ENCODE measurements at places on chromosomes 16 and 17.

DNA sequence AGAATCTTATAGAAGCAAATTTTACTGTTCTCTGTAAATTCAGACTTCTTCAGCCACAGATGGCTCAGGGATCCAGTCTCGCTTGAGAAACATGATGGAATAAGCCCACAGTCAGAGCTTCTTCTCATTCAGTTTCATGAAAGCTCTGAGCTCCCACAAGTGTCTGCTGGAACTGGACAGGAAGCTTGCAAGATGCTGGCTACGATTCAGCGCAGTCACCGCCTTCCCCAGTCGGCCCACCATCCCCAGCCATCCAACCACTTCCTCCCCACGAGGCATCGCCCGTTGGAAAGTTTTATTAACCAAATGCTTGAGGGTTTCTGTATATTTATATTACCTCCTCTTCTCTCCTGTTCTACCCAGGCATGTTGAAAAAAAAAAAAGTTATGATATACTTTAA, 171.7 kb downstream of the ZFHX3 start:
- H3K4me1 ChIP-seq, result peaks cover 5% of the 10 kb centered on the region
- DNase-seq, result no peak
- no peak overlapping the region for H3K4me3 ChIP-seq
- H3K27me3 ChIP-seq, result no peaks in the 10 kb centered on the region
- peaks cover 18% of the 10 kb centered on the region for H3K36me3 ChIP-seq

DNA sequence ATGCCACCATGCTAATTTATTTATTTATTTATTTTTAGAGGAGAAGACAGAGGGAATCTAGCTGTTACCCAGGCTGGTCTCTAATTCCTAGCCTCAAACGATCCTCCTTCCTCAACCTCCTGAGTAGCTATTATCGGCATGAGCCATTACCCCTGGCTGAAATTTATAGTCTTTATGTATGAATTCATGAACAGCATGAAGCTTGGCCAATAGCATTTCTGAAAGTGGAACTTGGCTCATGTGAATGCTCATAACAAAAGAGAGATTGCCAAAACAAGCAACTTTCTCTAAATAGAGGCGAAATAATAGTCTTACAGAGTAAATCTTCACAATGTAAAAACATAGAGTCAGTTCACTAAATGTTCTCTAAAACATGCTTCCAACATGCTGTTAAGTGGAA, 30.1 kb upstream of the SMURF2 start:
- H3K4me3 ChIP-seq, result no peak overlapping the region
- no peaks in the 10 kb centered on the region for H3K27me3 ChIP-seq
- H3K27ac ChIP-seq, result no peak overlapping the region
- H3K4me1 ChIP-seq, result no peaks in the 10 kb centered on the region
- H3K36me3 ChIP-seq, result no peaks in the 10 kb centered on the region
- no peak for DNase-seq

- DNase-seq, result peak; percentile 63
- H3K27me3 ChIP-seq, result no peaks in the 10 kb centered on the region
- no peak overlapping the region for H3K4me3 ChIP-seq
- H3K4me1 ChIP-seq, result peaks cover 8% of the 10 kb centered on the region
- H3K36me3 ChIP-seq, result no peaks in the 10 kb centered on the region
Observed at GRCh38 chr16:29230671-29231096, 175.8 kb downstream of the NPIPB11 start.

DNA sequence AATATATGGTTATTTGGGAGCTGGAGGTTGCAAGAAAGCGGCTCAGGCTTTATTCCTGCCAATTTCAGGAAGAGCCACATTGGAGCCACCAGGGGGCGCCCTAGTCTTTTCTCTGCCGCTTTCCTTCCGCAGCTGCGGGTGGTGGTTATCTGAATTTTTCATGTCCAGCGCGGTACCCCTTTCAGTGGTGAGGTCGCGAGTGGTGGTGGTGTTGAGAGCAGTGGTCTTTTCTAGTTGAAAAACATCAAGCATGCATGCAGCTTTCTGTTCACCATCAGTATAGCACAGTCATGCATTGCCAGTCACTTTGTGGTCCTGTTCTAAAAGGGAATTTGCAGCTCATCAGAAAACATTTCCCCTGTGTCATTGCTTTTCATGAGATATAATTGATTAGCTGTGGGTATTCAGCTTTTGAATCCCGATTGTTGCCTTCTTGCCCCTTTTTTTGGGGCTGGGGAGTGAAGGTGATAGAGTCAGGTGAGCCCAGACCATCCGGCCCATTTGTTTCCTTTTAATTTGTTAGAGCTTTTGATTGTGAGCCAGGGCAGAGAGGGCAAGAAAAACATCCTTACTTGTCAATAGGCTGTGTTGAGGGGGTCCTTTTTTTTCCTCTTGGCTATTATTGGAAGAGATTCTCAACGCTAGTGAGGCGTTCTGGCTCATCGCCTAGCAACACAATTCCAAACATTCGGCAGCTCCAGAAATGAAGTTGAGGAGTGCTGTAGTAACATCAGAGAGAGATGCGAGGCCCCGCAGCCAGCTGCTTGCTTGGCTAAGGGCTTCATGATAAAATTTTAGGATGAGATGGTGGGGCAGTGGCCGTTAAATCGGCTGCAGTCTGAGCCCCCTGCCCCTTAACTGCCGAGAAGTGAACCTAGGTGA, 119.0 kb downstream of the SNX29 start:
- peaks cover 8% of the 10 kb centered on the region for H3K27me3 ChIP-seq
- no peak overlapping the region for H3K4me3 ChIP-seq
- peaks cover 62% of the 10 kb centered on the region for H3K4me1 ChIP-seq
- H3K27ac ChIP-seq, result no peak overlapping the region
- no peaks in the 10 kb centered on the region for H3K36me3 ChIP-seq

- no peaks in the 10 kb centered on the region for H3K36me3 ChIP-seq
- H3K4me1 ChIP-seq, result no peaks in the 10 kb centered on the region
- H3K27me3 ChIP-seq, result no peaks in the 10 kb centered on the region
- DNase-seq, result no peak
- no peak overlapping the region for H3K4me3 ChIP-seq
Observed at GRCh38 chr16:10688726-10689125, 6.0 kb downstream of the TEKT5 start.

- DNase-seq, result no peak
- no peak overlapping the region for H3K27ac ChIP-seq
- peaks cover 55% of the 10 kb centered on the region for H3K4me1 ChIP-seq
- H3K36me3 ChIP-seq, result no peaks in the 10 kb centered on the region
- H3K4me3 ChIP-seq, result no peak overlapping the region
Observed at GRCh38 chr17:35488991-35489390, 40.4 kb upstream of the SLFN13 start.

GRCh38 chr17:41010441-41010840, 1.5 kb upstream of the KRTAP3-1 start:
- H3K4me3 ChIP-seq, result no peak overlapping the region
- H3K27ac ChIP-seq, result no peak overlapping the region
- DNase-seq, result no peak
- no peaks in the 10 kb centered on the region for H3K36me3 ChIP-seq
- peaks cover 15% of the 10 kb centered on the region for H3K4me1 ChIP-seq

DNA sequence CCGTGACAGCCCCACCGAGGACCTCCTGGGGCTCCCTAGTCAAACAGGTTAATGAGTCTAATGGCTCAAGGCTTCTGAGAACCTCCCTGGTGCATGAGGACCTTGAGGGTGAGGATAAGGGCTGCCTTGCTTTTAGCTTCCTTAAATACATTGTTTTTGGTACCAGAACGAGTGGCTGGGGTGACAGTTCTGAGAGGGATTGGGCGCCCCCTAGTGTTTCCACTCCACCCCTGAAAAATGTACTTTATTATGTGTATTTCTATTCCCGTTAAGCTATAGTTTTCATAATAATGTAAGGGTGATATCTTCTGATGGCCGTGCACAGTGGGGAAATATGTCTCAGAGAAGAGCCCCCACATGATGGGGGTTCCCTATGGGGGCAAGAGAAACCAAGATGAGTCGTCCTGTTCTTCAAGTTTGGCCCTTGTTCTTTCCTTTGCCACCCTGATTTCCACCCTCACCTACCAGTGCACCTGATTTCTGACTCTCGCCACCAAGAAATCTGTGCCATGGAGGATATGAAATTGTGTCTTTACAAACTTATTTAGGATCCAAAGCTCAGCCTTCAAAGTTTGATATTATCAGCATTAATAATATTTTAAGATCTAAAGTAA, 14.5 kb upstream of the VWA3A start:
- DNase-seq, result peak; percentile 74
- no peaks in the 10 kb centered on the region for H3K4me1 ChIP-seq
- no peak overlapping the region for H3K27ac ChIP-seq
- H3K36me3 ChIP-seq, result no peaks in the 10 kb centered on the region
- H3K27me3 ChIP-seq, result no peaks in the 10 kb centered on the region
- H3K4me3 ChIP-seq, result no peak overlapping the region

- peaks cover 41% of the 10 kb centered on the region for H3K27me3 ChIP-seq
- H3K4me3 ChIP-seq, result no peak overlapping the region
- no peak overlapping the region for H3K27ac ChIP-seq
- no peak for DNase-seq
Observed at GRCh38 chr17:17670701-17671305, 10.5 kb upstream of the RAI1 start.

- no peak for DNase-seq
- H3K4me3 ChIP-seq, result no peak overlapping the region
- no peaks in the 10 kb centered on the region for H3K27me3 ChIP-seq
- H3K36me3 ChIP-seq, result no peaks in the 10 kb centered on the region
Observed at GRCh38 chr17:49316889-49317675, 45.0 kb downstream of the ZNF652 start.

- no peaks in the 10 kb centered on the region for H3K4me1 ChIP-seq
- no peak overlapping the region for H3K27ac ChIP-seq
- peaks cover 38% of the 10 kb centered on the region for H3K36me3 ChIP-seq
- no peak overlapping the region for H3K4me3 ChIP-seq
- no peak for DNase-seq
- H3K27me3 ChIP-seq, result no peaks in the 10 kb centered on the region
Observed at GRCh38 chr17:50976951-50977472, 110.9 kb upstream of the TOB1 start.

- H3K27me3 ChIP-seq, result 0 out of 2 replicates have a peak, but pooled peaks cover 2% of the 10 kb centered on the region
- no peak for DNase-seq
- H3K4me3 ChIP-seq, result no peak overlapping the region
- H3K36me3 ChIP-seq, result no peaks in the 10 kb centered on the region
- peaks cover 8% of the 10 kb centered on the region for H3K4me1 ChIP-seq
- no peak overlapping the region for H3K27ac ChIP-seq
Observed at GRCh38 chr17:46898860-46899259, 24.1 kb upstream of the GOSR2 start.

GRCh38 chr16:21167360-21167759, 8.9 kb downstream of the LDAF1 start:
- no peak for DNase-seq
- no peak overlapping the region for H3K4me3 ChIP-seq
- H3K27me3 ChIP-seq, result no peaks in the 10 kb centered on the region
- H3K27ac ChIP-seq, result peak overlapping the region; percentile 42

- H3K36me3 ChIP-seq, result no peaks in the 10 kb centered on the region
- peak overlapping the region; percentile 93 for H3K4me3 ChIP-seq
- H3K4me1 ChIP-seq, result peaks cover 4% of the 10 kb centered on the region
- no peaks in the 10 kb centered on the region for H3K27me3 ChIP-seq
- peak; percentile 76 for DNase-seq
Observed at GRCh38 chr17:8745586-8746500, 1.2 kb upstream of the CCDC42 start.

GRCh38 chr16:23132775-23133463, 16.3 kb downstream of the USP31 start:
- H3K27me3 ChIP-seq, result no peaks in the 10 kb centered on the region
- H3K36me3 ChIP-seq, result peaks cover 6% of the 10 kb centered on the region
- no peak overlapping the region for H3K4me3 ChIP-seq
- peaks cover 32% of the 10 kb centered on the region for H3K4me1 ChIP-seq

GRCh38 chr16:89710709-89711564, 9.4 kb upstream of the SPATA2L start:
- H3K4me1 ChIP-seq, result peaks cover 11% of the 10 kb centered on the region
- H3K27me3 ChIP-seq, result peaks cover 24% of the 10 kb centered on the region
- H3K36me3 ChIP-seq, result peaks cover 12% of the 10 kb centered on the region
- no peak overlapping the region for H3K27ac ChIP-seq
- no peak overlapping the region for H3K4me3 ChIP-seq
- DNase-seq, result peak; percentile 47

- no peaks in the 10 kb centered on the region for H3K27me3 ChIP-seq
- H3K36me3 ChIP-seq, result no peaks in the 10 kb centered on the region
Observed at GRCh38 chr16:2278956-2279800, 11.3 kb upstream of the RNPS1 start.

DNA sequence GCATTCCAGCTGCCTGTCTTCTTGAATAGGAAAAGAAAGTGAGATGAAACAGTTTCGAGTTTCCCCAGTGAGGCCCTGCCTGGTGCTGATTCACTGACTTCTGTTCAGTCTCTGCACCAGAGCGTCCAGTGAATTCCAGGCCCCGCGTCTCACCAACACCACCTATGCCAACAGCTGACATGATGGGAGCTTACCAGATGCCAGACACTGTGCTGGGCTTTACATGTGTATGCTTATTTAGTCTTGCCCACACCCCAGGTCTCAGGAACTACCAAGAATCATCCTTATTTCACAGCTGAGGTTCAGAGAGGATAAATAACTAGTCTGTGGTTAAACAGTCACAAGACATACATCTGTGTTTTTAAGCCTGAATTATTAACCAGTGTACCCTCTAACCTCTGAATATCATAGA, 29.1 kb upstream of the IRX6 start:
- no peak overlapping the region for H3K27ac ChIP-seq
- peaks cover 5% of the 10 kb centered on the region for H3K36me3 ChIP-seq
- H3K4me3 ChIP-seq, result no peak overlapping the region
- no peaks in the 10 kb centered on the region for H3K27me3 ChIP-seq
- H3K4me1 ChIP-seq, result peaks cover 25% of the 10 kb centered on the region
- DNase-seq, result no peak

- peaks cover 20% of the 10 kb centered on the region for H3K4me1 ChIP-seq
- peak overlapping the region; percentile 83 for H3K27ac ChIP-seq
- peaks cover 23% of the 10 kb centered on the region for H3K27me3 ChIP-seq
- no peak for DNase-seq
- H3K4me3 ChIP-seq, result peak overlapping the region; percentile 92
Observed at GRCh38 chr17:44006272-44006597, 1.8 kb downstream of the NAGS start.

- no peaks in the 10 kb centered on the region for H3K4me1 ChIP-seq
- no peak overlapping the region for H3K27ac ChIP-seq
- no peak for DNase-seq
- H3K4me3 ChIP-seq, result no peak overlapping the region
- H3K36me3 ChIP-seq, result peaks cover 12% of the 10 kb centered on the region
- H3K27me3 ChIP-seq, result peaks cover 16% of the 10 kb centered on the region
Observed at GRCh38 chr16:27952811-27953210, 110.7 kb downstream of the GSG1L start.

GRCh38 chr16:24950275-24950674, 64.9 kb downstream of the ARHGAP17 start:
- H3K4me1 ChIP-seq, result no peaks in the 10 kb centered on the region
- no peaks in the 10 kb centered on the region for H3K27me3 ChIP-seq

DNA sequence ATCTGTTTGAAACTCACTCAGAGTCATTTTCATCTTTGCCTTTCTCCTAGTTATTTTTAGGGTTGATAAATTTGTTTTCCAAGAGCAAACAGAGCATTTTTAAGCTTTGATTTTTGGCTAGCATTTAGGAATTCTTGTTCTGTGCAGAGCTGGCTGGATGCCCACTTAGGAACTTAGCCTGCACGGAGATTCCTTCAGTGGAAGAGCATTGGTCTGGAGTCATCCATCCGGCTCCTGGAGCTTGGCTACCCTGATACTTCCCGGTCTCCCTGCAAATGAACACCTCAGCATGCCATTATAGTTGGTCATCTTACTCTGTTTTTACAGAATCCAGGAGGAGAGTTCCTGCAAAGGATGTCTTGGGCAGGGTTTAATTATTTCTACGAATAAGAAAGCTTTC, 57.1 kb downstream of the SPECC1 start:
- no peak overlapping the region for H3K4me3 ChIP-seq
- no peaks in the 10 kb centered on the region for H3K36me3 ChIP-seq
- H3K4me1 ChIP-seq, result peaks cover 16% of the 10 kb centered on the region
- no peak overlapping the region for H3K27ac ChIP-seq

Measured in WTC11 (cell line).